Osteoblast (primary cell): ENCODE measurements at places on chromosomes 6 and 20.

DNA sequence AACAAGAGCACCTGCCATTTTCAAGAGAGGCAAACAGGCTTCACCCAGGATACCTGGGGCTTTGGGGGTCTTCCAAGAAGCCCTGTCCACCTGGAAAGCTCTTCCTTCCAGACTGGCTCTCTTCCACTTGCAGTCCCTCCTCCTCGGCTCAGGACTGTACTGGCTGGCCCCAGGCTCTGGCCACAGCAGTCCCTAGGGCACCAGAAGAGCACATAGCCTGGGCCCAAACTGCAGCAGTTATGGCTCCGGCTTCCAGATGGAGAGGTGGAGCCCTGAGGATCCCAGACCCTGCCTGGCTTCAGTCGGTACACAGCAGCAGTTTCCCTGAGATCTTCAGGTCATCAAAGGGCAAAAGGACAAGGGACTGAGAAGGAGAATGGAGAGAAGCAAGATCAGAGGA lies 1.6 kb upstream of the SLC35B2 start:
- H3K27ac ChIP-seq = no peak overlapping the region
- DNase-seq = no peak
- H3K4me3 ChIP-seq = no peak overlapping the region

DNA sequence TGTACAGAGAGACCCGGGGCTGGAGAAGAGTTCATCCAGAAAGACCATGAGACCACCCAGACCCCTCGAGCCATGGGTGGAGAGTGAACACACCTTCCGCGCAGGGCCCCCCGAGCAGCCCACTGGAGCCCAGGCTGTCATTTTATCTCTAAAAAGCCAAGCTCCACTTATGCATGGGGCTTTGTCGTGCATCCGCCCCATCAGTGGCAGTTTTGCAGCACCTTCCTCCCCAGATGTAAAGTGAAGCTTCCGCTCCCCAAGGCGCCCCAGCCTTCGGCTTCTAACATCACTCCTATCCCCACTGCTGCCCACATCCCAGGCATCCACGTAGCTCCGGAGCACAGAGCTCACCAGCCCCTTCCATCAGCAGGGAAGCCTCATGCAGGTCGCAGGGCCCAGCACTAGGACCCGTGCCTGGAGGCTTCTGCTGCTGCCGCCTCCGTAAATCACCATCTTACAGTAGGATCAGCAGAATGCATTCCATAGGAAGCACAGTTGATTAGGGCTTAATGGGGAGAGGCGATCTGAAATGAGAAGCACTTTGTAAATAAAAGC lies 301.1 kb downstream of the TAF4 start:
- no peaks in the 10 kb centered on the region for H3K27me3 ChIP-seq
- H3K36me3 ChIP-seq = no peaks in the 10 kb centered on the region
- no peak overlapping the region for H3K27ac ChIP-seq
- peak; percentile 60 for DNase-seq
- H3K4me3 ChIP-seq = no peak overlapping the region

GRCh38 chr6:83215131-83216047 lies 22.2 kb downstream of the RWDD2A start:
- DNase-seq = peak; percentile 17
- H3K36me3 ChIP-seq = no peaks in the 10 kb centered on the region
- H3K27me3 ChIP-seq = no peaks in the 10 kb centered on the region
- peaks cover 22% of the 10 kb centered on the region for H3K4me1 ChIP-seq
- H3K27ac ChIP-seq = peak overlapping the region; percentile 93
- peak overlapping the region; percentile 29 for H3K4me3 ChIP-seq

- H3K36me3 ChIP-seq = no peaks in the 10 kb centered on the region
- peak; percentile 42 for DNase-seq
- H3K27ac ChIP-seq = no peak overlapping the region
- H3K27me3 ChIP-seq = no peaks in the 10 kb centered on the region
- H3K4me1 ChIP-seq = peaks cover 11% of the 10 kb centered on the region
- no peak overlapping the region for H3K4me3 ChIP-seq
Measured at GRCh38 chr6:158698931-158699330, 49.1 kb downstream of the SYTL3 start.

GRCh38 chr6:13641315-13641714 lies 26.2 kb downstream of the NOL7 start:
- peaks cover 3% of the 10 kb centered on the region for H3K4me1 ChIP-seq
- H3K36me3 ChIP-seq = peaks cover 41% of the 10 kb centered on the region
- no peak overlapping the region for H3K4me3 ChIP-seq
- H3K27ac ChIP-seq = peak overlapping the region; percentile 58
- H3K27me3 ChIP-seq = no peaks in the 10 kb centered on the region

GRCh38 chr20:35903843-35904242 lies 50.5 kb downstream of the SCAND1 start:
- DNase-seq = no peak
- H3K36me3 ChIP-seq = peaks cover 35% of the 10 kb centered on the region

- peak overlapping the region; percentile 91 for H3K4me3 ChIP-seq
- peak overlapping the region; percentile 84 for H3K27ac ChIP-seq
- no peaks in the 10 kb centered on the region for H3K27me3 ChIP-seq
Measured at GRCh38 chr6:169702840-169703246, 917 bp downstream of the C6orf120 start.

DNA sequence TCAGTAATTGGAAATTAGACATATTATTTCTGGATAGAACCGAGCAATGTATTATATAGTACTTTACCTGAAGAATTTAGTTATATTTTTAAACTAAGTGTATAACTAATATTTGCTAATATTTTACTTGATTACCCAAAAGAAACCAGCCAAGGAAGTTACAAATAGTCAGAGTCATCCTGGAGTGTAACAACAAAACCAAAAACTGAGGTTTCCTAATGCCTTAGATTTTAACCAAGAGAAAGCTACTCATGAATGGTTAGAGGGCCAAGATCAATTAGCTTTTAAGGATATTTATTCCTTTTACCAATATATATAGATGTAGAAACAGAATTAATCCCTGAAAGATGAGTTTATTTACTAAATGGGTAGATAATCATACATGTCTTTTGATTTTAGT lies 26.0 kb downstream of the TAB2 start:
- peaks cover 11% of the 10 kb centered on the region for H3K4me1 ChIP-seq
- H3K4me3 ChIP-seq = no peak overlapping the region
- H3K36me3 ChIP-seq = peaks cover 3% of the 10 kb centered on the region
- H3K27ac ChIP-seq = no peak overlapping the region

DNA sequence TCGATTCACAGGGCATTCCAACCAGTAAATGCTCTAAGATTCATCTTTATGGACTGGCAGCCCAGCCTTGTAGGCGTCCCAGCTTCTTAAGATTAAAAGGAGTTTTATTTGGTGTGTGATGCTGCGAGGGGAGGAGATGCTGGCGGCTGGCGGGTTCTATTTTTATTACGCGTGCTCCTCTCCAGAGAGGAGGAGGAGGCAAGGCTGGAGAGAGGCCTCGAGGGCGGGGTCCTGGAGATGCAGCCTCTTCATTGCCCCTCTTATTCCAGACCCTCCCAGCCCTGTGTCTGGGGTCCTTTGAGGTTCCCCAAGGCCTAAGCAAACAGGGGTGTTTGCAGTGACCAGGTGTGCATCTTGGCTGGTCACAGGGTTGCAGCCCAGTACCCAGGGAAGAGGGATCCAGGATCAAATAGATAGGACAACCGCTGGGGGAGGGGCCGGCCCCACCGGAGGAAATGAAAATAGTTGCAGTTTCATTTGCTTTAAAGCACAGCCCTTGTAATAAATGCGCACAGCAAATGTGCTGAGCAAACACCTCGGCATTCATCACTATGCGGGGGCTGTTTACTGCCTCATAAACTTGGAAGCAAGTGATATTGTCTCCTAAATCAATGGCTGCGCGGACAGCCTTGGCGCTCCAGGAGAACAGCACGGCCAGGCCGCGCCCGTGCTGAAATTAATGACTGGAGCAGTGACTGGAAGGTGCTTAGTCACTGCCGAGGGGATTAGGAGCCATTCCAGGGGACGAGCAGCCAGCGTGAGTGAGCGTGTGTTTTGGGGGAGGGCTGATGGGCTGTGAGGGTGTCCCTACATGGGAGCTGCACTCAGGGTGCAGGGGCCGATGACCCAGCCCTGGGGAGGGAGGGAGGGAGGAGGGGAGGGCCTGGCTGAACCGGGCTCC lies 83.0 kb downstream of the TMEM242 start:
- peaks cover 32% of the 10 kb centered on the region for H3K27me3 ChIP-seq
- no peaks in the 10 kb centered on the region for H3K36me3 ChIP-seq
- no peak overlapping the region for H3K27ac ChIP-seq
- peaks cover 15% of the 10 kb centered on the region for H3K4me1 ChIP-seq
- H3K4me3 ChIP-seq = peak overlapping the region; percentile 56
- peak; percentile 94 for DNase-seq

GRCh38 chr20:63048516-63049190 lies 41.9 kb upstream of the BHLHE23 start:
- no peak for DNase-seq
- no peaks in the 10 kb centered on the region for H3K4me1 ChIP-seq
- H3K36me3 ChIP-seq = no peaks in the 10 kb centered on the region
- peaks cover 27% of the 10 kb centered on the region for H3K27me3 ChIP-seq
